Neural progenitor cell (in vitro differentiated cells): ENCODE measurements at places on chromosomes 11 and 22. TPM values are rescaled to one million over a fixed set of nuclear protein-coding genes. Genes with fewer than 3 reads are reported as not detected.

Gene MUC2
- not detected in 2 replicates for total RNA-seq

Gene ALDH3B2
- not detected in 2 replicates for total RNA-seq

DNA sequence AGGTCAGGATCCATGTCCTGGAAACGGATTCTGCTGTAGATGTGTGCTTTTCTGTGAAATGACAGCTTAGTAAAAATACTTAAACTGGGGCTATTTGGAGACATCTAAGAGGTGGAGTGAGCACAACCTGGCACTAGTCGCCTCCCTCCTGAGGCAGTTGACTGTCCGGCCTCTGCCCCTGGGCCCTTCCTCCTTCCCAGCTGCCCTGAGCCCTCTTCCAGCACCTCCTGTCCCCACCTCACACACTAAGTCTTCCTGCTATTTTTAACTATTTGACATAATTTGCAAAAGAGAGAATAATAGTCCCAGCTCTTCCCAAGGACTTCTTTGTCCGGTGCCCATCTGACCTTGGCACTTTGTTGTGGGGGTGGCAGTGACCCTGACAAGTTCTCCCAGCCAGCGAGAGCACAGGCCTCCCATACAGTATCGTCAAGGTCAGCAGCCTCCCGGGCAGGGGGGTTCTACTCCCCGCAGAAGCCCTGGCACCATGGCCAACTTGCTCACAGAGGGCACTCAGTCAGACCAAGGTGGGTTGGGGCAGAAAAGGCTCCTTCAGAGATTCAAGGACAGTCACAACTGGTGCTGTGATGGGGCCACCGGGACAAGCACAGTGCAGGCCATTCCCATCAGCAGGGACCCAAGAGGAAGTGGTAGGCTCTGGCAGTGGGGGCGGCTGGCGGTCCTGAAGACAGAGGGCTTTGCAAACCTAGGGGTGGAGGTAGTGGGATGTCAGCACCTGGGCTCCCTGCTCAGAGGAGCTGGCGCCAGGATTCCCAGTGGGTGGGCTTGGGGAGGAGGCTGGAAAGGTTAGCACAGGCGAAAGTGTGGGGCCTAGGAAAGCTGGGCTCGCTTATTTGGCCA lies 5.5 kb upstream of the NEAT1 start:
- H3K27ac ChIP-seq = no peak overlapping the region
- no peaks in the 10 kb centered on the region for H3K27me3 ChIP-seq
- peaks cover 47% of the 10 kb centered on the region for H3K4me1 ChIP-seq
- H3K4me3 ChIP-seq = no peak overlapping the region

DNA sequence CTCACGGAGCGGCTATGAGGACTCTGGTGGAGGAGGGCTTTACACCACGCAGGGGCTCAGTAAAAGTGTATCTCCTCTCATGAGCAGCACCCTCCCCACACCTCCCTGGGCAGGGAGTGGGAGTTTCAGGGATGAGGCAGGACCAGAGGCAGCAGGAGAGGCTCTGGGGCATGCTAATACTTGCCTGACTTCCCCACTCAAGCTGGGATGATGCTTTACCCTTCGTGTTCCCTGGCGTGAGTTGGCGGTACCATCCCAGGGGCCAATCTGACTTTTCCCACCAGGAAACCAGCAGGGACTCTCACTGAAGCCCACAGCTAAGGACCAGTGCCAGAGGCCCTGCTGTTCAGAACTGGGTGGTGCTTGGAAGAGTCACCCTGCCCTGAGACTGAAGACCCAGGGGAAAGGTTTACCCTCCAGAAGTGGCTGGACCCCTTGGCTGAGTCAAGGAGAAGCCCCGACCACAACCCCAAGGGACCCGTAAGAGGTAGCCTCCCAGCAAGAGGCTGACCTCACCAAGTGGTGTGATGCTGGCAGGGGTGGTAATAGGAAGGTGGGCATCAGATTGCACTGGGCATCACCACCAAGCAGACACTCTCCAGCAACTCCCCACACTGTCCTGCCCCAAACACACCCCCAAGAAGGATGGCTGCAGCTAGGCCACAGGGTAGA lies 65.6 kb downstream of the THAP12 start:
- peaks cover 6% of the 10 kb centered on the region for H3K4me1 ChIP-seq
- peaks cover 23% of the 10 kb centered on the region for H3K27me3 ChIP-seq

DNA sequence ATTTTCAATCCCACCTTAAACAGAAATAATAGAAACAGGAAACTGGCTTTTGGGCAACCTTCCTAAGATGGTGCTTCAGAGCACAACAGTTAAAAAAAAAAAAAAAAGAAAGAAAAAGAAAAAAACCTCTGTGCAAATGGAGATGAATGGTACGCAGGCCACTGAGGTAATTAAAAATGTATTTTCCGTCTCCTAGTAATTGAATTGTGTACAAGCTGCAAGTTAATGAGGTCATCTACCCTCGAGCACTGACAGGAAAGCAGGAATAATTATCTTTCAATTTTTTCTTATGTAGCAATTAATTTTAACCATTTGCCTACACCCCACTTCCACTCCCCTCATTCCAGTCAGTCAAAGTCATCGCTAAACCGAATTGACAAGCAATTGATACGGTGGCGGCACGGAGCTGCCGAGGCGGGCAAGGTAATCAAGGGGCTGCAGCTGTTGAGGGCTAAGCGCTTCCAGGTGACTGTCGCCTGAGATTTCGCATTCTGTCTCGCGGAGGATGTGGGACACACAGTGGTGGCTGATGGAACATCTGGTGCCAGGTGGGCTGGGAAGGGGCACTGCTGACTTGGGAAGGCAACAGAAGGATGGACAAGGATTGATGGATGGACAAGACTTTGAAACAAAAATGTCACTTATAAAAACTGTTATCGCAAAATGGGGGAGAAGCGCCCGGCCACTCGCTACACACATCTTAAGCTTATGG lies 109.4 kb downstream of the RCN1 start:
- no peaks in the 10 kb centered on the region for H3K27me3 ChIP-seq
- no peak for DNase-seq
- no peaks in the 10 kb centered on the region for H3K4me1 ChIP-seq
- no peak overlapping the region for H3K4me3 ChIP-seq
- no peaks in the 10 kb centered on the region for H3K36me3 ChIP-seq
- H3K27ac ChIP-seq = no peak overlapping the region

- no peak overlapping the region for H3K27ac ChIP-seq
- no peak overlapping the region for H3K4me3 ChIP-seq
- DNase-seq = no peak
- H3K36me3 ChIP-seq = no peaks in the 10 kb centered on the region
Observed at GRCh38 chr11:95247127-95247684, 16.2 kb upstream of the SESN3 start.

DNA sequence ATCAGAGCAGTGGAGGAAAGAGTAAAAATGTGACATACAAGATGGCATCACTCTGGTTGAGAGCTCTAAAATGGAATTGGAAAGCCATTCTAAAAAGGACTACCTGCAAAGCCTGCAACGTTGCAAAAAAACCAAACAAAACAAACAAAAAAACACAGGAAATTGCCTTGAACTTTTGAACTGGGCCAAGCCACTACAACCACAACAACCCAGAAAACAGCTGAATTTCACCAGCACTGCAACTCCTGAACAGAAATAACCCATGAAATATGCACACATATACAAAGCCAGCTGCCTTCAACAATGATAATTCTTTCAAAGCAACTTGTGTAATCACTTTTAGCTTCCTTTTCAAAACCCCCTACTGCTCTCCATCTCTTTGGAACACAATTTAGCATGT lies 326.6 kb upstream of the LRRC4C start:
- H3K4me3 ChIP-seq = no peak overlapping the region
- H3K27ac ChIP-seq = no peak overlapping the region
- no peaks in the 10 kb centered on the region for H3K36me3 ChIP-seq
- no peak for DNase-seq

Gene MICALL1
- 5.0 and 14.3 TPM in 2 replicates for total RNA-seq

DNA sequence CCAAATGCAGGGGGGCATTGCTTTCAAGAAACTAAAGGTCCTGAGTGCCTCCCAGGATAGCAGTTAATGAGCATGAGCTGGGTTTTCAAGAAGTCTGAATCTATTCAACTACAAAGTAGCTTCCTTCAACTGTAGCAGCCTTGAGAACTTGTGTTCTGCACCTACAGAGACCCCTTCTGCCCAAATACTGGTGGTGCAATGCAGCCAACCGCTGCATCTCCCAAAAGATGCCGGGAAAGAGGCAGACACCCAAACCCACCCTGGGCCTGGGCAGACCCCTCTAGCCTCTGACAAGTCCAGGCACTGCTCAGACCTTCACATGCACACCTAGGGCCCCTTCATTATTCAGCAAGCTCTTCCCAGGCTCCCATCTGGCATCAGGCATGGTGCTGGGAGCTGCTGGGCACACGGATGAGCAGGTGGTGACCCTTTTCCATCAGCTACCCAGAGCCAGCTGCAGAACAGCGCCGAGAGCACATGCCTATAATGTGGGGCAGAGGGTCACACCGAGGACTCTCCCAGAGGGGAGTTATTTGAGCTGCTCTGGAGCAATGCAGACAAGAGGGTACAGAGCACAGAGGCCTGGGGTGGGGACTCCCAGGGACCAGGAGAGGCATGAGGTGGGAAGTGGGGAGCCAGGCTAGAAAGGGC lies 44.9 kb upstream of the ETS1 start:
- H3K36me3 ChIP-seq = no peaks in the 10 kb centered on the region
- H3K27me3 ChIP-seq = peaks cover 5% of the 10 kb centered on the region
- peak; percentile 80 for DNase-seq
- H3K4me3 ChIP-seq = no peak overlapping the region
- H3K4me1 ChIP-seq = no peaks in the 10 kb centered on the region

DNA sequence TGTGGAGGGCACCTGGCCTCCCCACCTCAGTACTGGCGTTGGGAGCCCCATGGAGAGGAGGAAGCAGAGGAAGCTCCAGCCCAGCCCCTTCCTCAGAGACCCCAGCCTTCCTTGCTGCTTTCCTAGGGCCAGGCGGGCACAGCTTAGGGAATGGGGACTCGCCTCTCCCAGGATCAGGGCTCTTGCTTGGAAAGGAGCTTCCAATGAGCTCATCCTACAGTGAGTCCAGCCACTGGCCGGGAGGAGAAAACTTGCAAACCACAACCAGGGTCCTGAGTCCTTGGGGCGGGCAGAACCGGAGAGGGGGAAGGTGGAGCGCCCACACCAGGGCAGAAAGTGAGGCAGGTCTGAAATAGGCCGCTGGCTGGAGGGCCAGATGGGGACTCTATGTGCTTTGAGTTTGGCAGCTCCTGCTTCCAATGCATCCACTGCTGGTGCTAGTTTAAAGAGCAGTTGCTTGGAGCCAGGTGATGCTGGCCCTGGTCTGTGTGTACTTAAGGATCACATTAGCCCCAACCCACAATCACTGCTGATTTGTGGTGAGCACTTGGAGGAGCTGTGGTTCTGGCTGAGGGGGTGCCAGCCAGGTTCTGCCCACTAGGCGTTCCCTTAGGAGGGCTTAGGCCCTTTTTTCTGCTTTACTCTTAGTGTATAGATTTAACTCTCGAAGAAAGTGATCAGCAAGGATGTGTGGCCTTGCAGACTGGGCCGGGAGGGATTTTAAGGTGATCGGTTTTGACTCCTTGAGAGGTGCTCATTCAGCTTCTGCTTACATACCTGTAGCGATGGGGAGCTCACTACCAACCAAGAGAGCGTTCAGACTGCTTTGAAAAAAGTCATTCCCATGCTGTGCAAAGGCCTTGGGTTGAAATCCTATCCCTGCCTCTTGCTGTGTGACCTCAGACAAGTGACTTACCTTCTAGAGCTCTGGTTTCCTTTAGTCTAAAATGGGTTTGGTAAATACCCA lies 81.9 kb downstream of the TP53I11 start:
- H3K4me3 ChIP-seq = no peak overlapping the region
- H3K27me3 ChIP-seq = no peaks in the 10 kb centered on the region
- no peak overlapping the region for H3K27ac ChIP-seq
- no peaks in the 10 kb centered on the region for H3K36me3 ChIP-seq

GRCh38 chr11:92284558-92284957 lies 59.9 kb downstream of the FAT3 start:
- no peaks in the 10 kb centered on the region for H3K36me3 ChIP-seq
- H3K4me3 ChIP-seq = no peak overlapping the region
- no peak for DNase-seq
- no peak overlapping the region for H3K27ac ChIP-seq
